Stimulated activated CD8-positive, alpha-beta memory T cell treated with anti-CD3 and anti-CD28 coated beads, Interleukin-7, amount 100 ng/mL, for 1 hour (primary cell): ENCODE measurements at places on chromosomes 7 and 10.

- DNase-seq, result no peak
Measured at GRCh38 chr7:148340438-148341280, 249.9 kb upstream of the C7orf33 start.

GRCh38 chr7:146862415-146862814, 745.8 kb downstream of the CNTNAP2 start:
- no peak for DNase-seq

- no peak for DNase-seq
Measured at GRCh38 chr10:117464176-117464575, 78.4 kb upstream of the EMX2 start.

DNA sequence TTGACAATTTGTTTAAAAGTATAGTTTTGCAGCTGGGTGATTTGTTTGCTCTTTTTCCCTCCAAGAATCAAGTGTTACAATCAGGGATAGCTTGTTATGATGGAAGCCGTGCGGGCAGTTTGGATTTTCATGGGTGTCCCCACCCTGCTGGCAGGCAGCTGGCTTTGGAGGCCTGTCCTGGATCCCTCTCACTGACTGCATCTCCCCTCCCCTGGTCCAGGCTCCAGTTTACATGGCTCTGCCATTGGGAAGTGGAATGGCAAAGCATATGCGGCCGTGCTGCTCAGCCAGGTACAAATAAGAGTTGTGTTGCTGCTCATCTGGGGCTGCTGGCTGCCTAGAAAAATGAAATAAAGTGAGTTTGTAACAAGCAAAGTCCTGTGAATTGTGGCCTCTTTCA, 76.0 kb downstream of the CXCL12 start:
- DNase-seq, result no peak

DNA sequence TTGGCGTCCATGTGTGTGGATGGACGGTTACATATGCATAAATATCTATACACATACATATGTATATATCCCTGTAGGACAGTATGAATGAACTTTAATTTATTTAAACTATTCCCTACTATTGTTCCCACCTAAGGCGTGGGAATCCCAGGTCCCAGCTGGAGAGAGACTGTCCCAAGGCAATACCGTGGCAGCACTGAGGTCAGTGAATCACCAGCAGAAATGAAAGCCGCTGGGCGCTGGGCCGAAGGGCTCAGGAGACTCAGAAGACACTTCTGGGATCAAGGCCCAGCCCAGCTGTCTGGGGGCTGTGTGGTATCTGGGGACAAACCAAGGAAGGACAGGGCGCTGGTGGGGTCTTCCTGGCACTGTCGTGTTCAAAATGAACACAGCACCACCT, 49.6 kb upstream of the MYL10 start:
- no peak for DNase-seq

GRCh38 chr7:77353911-77354310, 62.2 kb downstream of the GSAP start:
- DNase-seq, result no peak

DNA sequence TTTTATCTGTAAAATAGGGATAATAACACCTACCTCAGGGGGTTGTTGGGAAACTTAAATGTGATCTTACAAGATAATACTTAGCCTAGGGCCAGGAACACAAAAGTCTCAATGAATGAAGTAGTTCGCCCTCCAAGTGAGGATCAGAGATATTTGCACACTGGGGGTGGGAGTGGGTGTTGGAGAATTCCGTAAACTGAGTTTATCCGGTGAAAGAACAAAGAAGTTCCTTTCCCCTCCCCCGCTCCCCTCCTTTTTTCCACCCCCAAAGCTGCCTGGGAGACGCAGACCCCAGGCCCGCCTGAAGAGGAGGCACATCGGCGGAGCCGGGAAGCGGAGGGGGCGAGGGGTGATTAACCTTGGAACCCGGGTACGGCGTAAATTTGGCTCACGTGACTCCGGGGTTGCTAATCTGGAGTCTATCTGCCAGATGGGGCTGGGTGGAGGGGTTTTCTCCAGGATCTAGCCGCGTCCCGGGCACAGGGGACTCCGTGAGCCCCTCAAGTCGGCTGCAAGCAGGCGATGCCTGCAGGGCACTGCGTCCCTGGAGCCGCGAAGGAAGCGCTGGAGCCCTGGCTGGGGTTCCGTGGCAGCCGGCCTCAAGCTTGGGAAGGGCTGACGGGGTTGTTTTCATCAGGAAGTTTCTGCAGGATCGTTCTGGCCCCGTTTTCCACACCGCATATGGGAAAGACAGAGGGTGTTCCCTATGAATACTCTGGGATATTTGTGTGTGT, 1.4 kb upstream of the PODXL start:
- no peak for DNase-seq

DNA sequence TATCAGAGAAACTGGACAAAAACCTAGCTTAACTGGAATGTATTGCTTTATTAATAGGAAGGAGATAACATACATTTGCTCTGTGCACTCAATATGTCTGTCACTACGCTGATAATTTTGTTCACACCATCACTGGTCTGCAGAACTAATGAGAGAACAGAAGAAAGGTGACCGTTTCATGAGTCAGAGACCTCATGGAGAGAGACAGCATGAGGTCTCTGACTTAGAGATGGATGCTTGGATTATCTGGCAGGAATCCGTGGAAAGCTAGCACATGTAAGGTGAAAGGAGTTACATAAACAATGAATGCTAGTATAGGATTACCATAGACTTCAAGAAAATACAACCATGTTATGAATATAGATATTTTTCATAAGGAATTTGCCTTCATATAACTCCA, 947.3 kb downstream of the IPMK start:
- no peak for DNase-seq

DNA sequence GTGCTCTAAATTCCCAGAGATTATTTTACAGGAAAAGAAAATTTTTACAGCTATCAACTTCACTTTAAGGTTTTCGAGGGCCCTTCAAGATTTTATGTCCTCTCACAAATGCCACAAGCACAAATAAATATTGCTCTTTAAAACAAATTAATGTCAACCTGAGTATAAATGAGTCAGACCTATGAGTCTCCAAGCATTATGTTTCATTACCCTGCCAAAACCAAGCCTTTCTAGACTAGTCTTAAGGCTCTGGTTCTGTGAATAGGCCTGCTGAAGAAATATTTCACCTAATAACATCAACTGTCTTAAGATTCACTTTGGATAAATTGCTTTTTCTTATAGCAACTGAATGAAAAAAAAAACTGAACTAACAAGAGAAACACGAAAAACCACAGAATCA, 153.0 kb downstream of the PDE1C start:
- DNase-seq, result no peak

GRCh38 chr7:153006452-153006851, 246.9 kb downstream of the ACTR3B start:
- DNase-seq, result no peak

- no peak for DNase-seq
Measured at GRCh38 chr10:6255548-6256061, 52.9 kb downstream of the PFKFB3 start.

GRCh38 chr7:28395831-28396230, 16.5 kb upstream of the CREB5 start:
- DNase-seq, result no peak

DNA sequence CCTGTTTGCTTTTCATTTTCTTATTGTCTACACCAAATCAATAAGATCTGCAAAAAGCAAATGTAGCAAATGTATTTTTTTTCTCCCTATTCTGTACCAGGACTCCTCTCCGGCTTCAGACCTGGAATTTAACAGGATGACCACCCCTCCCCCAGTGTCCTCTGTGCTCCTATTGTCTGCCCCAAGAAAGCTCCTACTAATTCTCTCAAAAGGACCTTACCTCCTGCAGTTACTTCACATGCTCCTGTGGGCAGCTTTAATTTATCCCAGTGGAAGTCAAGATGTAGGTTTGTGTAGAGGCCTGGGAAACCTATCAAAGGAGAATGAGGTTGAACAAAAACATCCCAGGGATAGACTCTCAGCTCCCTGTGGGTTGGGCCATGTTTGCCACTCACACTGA, 31.3 kb downstream of the PLXNA4 start:
- no peak for DNase-seq

- DNase-seq, result no peak
Measured at GRCh38 chr7:150935149-150935548, 43.0 kb downstream of the KCNH2 start.

DNA sequence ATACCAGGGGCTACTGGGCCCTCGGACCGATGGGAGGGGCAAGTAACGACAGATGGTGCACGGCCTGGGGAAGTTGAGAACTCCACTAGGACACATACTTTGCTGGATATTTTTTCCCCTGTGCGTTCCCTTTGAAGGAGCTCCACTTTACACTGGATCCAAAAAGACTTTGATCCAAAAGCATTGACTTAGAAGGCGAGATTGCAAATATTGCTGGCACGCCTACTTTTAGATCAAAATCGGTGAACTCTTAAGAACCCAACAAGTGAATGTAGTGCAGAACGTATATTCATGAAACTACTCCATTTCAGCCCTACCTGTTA, 436 bp upstream of the SLC25A13 start:
- DNase-seq, result no peak

- no peak for DNase-seq
Measured at GRCh38 chr10:6022660-6023059, 39.5 kb downstream of the IL2RA start.

- DNase-seq, result no peak
Measured at GRCh38 chr10:6314620-6315205, 112.0 kb downstream of the PFKFB3 start.
